ENCODE measurements at places on chromosomes 13 and 19.

- no peak for DNase-seq
- H3K27me3 ChIP-seq: no peaks in the 10 kb centered on the region
- no peaks in the 10 kb centered on the region for H3K4me1 ChIP-seq
Measured at GRCh38 chr13:45162194-45162593, 38.7 kb downstream of the KCTD4 start.

DNA sequence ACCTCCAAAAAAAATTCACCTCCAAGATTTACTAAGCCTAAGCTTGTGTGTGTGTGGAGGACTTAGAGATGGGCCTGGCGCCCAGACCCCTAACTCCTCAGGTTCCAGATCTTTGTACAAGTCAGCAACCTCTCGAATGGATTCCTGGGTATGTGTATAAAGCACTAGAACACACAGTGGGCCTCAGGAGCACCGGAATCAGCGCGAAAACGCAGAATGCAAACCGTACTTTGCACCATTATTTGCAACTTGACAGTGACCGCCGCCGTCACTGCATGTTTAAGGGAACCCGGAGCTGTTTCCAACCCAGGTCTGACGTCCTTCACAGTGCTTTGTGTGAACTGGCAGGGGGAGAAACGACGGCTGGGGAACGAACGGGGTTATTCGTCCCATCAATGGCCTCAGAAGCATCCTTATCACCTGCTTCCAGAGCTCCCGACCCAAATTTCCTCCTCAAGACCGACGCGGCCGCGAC lies 688 bp downstream of the ZNF606 start:
- H3K4me3 ChIP-seq: peak overlapping the region; percentile 91
- peaks cover 14% of the 10 kb centered on the region for H3K4me1 ChIP-seq
- peak; percentile 45 for DNase-seq
- H3K36me3 ChIP-seq: peaks cover 65% of the 10 kb centered on the region

DNA sequence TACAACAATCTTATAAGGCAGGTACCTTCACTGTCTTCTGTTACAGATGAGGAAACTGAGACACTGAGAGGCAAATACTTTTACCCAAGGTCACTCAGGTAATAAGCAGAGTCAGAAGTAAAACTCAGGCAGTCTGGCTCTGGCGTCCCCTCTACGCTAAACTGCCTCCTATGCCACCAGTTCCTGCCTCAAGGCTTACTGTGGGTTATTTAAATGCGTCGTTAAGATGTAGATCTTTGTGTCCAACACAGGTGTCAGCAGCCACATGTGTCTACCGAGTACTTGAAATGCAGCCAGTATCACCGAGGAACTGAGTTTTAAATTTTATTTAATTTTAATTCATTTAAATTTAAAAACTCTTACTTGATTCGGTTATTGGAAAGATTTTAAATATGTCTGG lies 1.9 kb downstream of the HAS1 start:
- no peak for DNase-seq
- no peak overlapping the region for H3K4me3 ChIP-seq
- no peaks in the 10 kb centered on the region for H3K4me1 ChIP-seq
- no peaks in the 10 kb centered on the region for H3K27me3 ChIP-seq
- no peaks in the 10 kb centered on the region for H3K36me3 ChIP-seq
- H3K27ac ChIP-seq: no peak overlapping the region

- no peaks in the 10 kb centered on the region for H3K27me3 ChIP-seq
- H3K27ac ChIP-seq: no peak overlapping the region
- no peak for DNase-seq
- no peaks in the 10 kb centered on the region for H3K4me1 ChIP-seq
- H3K4me3 ChIP-seq: no peak overlapping the region
Measured at GRCh38 chr19:14066134-14066533, 4.3 kb upstream of the PALM3 start.

DNA sequence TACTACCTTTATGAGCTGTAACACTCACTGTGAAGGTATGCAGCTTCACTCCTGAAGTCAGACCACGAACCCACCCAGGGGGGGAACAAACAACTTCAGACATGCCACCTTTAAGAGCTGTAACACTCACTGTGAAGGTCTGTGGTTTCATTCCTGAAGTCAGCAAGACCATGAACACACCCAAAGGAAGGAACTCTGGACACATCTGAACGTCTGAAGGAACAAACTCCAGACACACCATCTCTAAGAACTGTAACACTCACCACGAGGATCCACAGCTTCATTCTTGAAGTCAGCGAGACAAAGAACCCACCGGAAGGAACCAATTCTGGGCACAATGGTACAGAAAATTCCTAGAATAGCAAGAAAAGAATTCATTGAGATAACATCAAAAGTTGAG lies 1796.5 kb upstream of the MIR17HG start:
- DNase-seq: no peak
- no peak overlapping the region for H3K27ac ChIP-seq
- H3K4me1 ChIP-seq: no peaks in the 10 kb centered on the region
- no peaks in the 10 kb centered on the region for H3K27me3 ChIP-seq

GRCh38 chr19:50361290-50362029 lies 4.0 kb downstream of the NAPSA start:
- H3K4me1 ChIP-seq: peaks cover 27% of the 10 kb centered on the region
- no peak for DNase-seq
- H3K27ac ChIP-seq: no peak overlapping the region
